ENCODE measurements at places on chromosomes 5 and 9.

GRCh38 chr5:148446611-148447010 is 62.9 kb downstream of the FBXO38 start:
- no peak overlapping the region for H3K4me3 ChIP-seq
- no peak overlapping the region for H3K27ac ChIP-seq
- H3K4me1 ChIP-seq = no peaks in the 10 kb centered on the region
- H3K27me3 ChIP-seq = no peaks in the 10 kb centered on the region
- no peak for DNase-seq

GRCh38 chr9:75666856-75667554 is 223.5 kb upstream of the PCSK5 start:
- H3K4me3 ChIP-seq = no peak overlapping the region
- peaks cover 2% of the 10 kb centered on the region for H3K27me3 ChIP-seq
- no peaks in the 10 kb centered on the region for H3K36me3 ChIP-seq
- DNase-seq = no peak
- H3K4me1 ChIP-seq = no peaks in the 10 kb centered on the region

- no peaks in the 10 kb centered on the region for H3K36me3 ChIP-seq
- DNase-seq = peak; percentile 17
- H3K4me1 ChIP-seq = peaks cover 6% of the 10 kb centered on the region
- H3K27ac ChIP-seq = no peak overlapping the region
- H3K27me3 ChIP-seq = no peaks in the 10 kb centered on the region
- H3K4me3 ChIP-seq = no peak overlapping the region
These were observed 191.9 kb upstream of the SLC27A6 start for GRCh38 chr5:128773378-128773777.

- H3K4me1 ChIP-seq = peaks cover 43% of the 10 kb centered on the region
- no peaks in the 10 kb centered on the region for H3K27me3 ChIP-seq
- peak overlapping the region; percentile 98 for H3K27ac ChIP-seq
- no peaks in the 10 kb centered on the region for H3K36me3 ChIP-seq
- DNase-seq = peak; percentile 99
These were observed 35.5 kb downstream of the OLFML2A start for GRCh38 chr9:124812441-124812876.

- H3K36me3 ChIP-seq = no peaks in the 10 kb centered on the region
- H3K27me3 ChIP-seq = no peaks in the 10 kb centered on the region
- H3K27ac ChIP-seq = no peak overlapping the region
- DNase-seq = no peak
- no peak overlapping the region for H3K4me3 ChIP-seq
These were observed 131.9 kb downstream of the CAAP1 start for GRCh38 chr9:26760675-26761074.

DNA sequence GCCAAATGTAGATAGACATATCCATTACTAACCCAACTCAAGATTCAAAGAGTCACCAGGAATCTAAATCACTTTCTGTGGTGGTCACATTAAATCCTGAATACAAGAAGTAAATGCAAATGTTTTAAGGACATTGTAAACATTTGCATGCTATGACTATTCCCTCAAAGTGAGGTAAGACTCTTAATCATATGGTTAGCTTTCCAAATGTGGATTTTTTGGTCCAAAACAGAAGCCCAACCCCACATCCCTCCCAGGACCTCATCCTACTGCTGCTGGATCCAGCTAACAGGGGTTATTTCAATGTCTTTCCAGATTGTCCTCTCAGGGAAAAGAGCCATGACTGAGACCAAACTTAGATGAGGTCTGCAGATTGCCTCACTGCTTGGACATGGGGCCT is 228.1 kb upstream of the PANK3 start:
- peak; percentile 20 for DNase-seq
- no peaks in the 10 kb centered on the region for H3K27me3 ChIP-seq
- no peaks in the 10 kb centered on the region for H3K4me1 ChIP-seq
- H3K36me3 ChIP-seq = no peaks in the 10 kb centered on the region
- H3K4me3 ChIP-seq = no peak overlapping the region

- H3K27ac ChIP-seq = peak overlapping the region; percentile 63
- H3K4me1 ChIP-seq = peaks cover 21% of the 10 kb centered on the region
- no peak for DNase-seq
- no peak overlapping the region for H3K4me3 ChIP-seq
- peaks cover 5% of the 10 kb centered on the region for H3K36me3 ChIP-seq
- H3K27me3 ChIP-seq = no peaks in the 10 kb centered on the region
These were observed 6.1 kb downstream of the PTCD2 start for GRCh38 chr5:72326306-72326649.

- no peaks in the 10 kb centered on the region for H3K27me3 ChIP-seq
- no peak overlapping the region for H3K27ac ChIP-seq
- DNase-seq = no peak
- no peak overlapping the region for H3K4me3 ChIP-seq
These were observed 30.6 kb downstream of the RORB start for GRCh38 chr9:74527718-74528117.

GRCh38 chr5:177489119-177489716 is 8.2 kb downstream of the PDLIM7 start:
- H3K36me3 ChIP-seq = peaks cover 57% of the 10 kb centered on the region
- DNase-seq = no peak
- H3K4me1 ChIP-seq = peaks cover 62% of the 10 kb centered on the region
- no peak overlapping the region for H3K27ac ChIP-seq

DNA sequence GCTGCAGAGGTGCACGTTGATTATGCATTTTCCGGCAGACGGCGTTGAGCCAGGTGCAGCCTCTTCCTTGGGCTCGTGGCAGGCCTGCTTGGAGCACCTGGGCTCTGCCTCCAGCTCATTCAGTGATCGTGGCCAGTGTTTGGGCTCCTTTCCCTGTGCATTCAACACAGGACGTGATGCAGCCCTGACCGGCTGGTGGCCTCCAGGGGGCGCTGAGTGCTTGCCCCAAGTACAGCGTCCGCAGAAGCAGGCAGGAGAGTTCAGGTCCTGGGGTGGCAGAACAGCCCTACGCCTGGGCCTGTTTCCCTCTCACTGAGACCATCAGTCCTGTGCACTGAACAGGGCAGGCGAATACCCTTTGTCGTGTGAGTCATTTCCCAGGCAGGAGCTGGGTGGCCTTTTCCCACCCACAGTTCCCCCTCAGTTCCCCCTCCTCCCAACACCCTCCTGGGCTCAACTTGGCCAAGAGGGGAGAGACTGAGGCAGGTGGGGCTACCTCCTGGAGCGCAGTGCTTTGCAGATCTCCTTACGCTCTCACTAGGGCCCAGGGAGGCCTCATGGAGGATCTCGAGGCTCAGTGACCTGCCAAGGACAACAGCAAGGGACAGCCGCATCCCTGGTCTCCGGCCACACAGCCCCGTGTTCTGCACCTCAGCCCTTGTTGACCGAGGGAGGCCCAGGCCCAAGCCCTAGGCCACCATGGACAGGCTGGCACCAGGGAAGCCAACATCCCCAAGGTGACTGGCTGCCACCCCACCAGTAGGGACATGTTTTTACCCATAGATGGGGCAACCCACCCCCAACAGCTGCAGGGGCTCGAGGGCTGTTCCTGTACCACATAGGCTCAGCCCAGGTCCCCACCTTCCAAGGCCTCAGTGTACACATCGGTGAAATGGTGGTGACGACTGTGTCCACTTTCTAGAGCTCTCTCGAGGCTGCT is 52.9 kb downstream of the LRSAM1 start:
- H3K4me3 ChIP-seq = no peak overlapping the region
- H3K4me1 ChIP-seq = peaks cover 38% of the 10 kb centered on the region
- H3K27ac ChIP-seq = peak overlapping the region; percentile 33
- peaks cover 14% of the 10 kb centered on the region for H3K36me3 ChIP-seq
- DNase-seq = peak; percentile 60

DNA sequence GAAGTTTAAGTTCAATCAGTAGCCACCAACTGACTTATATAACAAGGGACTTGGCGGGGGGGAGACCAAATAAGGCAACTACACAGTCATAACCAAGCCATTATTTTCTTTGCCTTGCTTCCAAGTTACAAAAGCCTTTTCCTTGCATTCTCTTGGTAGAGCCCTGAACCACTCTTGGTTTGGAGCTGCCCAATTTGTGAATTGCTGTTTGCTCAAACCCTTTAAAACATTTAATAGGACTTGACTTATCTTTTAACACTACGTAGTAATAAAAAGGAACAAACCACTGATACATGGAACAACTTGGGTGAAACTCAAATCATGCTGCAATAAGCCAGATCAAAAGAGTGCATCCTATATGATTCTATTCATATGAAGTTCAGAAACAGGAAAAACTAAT is 31.7 kb upstream of the MSH3 start:
- no peak overlapping the region for H3K4me3 ChIP-seq
- no peak overlapping the region for H3K27ac ChIP-seq
- H3K4me1 ChIP-seq = peaks cover 4% of the 10 kb centered on the region
- DNase-seq = no peak

DNA sequence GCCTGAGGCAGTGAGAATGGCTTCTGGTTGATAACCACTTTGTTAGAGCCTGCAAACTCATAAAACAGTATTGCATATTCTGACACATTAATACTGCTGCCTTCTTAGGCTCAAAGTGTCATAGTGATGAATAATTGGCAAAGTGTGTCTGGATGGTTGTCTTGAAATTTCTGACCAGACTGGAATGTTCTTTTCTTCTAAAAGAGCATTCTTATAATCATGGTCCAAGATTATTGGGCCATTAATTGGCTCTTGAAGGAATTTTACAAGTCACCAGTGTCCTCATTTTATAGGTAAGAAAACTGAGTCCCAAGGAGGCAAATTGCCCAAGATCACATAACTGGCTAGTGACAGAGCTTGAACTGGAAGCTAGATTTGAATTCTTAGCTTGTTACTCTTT is 111.7 kb downstream of the PCSK1 start:
- H3K27ac ChIP-seq = no peak overlapping the region
- no peaks in the 10 kb centered on the region for H3K4me1 ChIP-seq
- no peak overlapping the region for H3K4me3 ChIP-seq
- no peaks in the 10 kb centered on the region for H3K36me3 ChIP-seq

DNA sequence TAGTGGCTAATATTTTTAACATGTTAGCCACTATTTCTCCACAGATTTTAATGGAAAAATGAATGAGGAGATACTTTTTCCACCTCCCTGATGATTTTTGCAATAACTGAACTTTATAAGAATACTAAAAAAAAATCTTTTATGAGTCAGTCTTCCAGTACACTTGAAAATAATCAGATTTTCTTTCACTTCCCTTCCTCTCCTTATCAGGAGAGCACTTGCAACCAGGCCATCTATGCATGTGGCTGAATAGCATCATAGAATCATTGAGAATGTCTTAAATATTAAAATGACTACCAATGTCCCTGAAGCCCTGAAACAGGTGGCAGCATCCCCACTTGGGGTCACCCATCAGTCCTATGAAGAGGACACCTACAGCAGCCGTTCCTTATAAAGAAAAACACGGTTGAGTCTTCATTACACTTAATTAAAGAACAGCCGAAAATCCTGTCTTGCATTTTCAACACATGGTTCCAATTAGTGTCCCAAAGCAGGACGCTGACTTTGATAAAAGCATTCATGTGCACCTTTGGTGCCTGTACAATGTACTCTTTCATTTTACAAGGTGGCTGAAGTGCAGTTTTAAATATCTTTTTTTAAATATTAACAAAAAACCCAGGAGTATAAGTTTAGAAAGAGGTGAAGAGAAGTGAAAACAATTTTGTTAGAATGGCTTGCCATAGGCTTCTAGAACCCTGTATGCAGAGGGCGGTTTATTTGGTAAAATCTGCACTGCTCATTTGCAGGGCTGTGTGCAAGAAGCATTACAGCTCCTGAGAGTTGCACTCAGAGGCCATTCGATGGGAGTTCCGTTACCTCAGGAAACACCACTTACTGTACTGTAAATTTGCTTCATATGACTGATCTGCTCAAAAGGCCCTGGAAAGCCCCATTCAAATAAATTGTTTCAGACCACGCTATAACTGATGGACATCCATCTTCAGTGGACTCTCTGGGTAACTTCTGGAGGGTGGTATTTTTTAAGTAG is 106.9 kb upstream of the VCAN start:
- no peak overlapping the region for H3K27ac ChIP-seq
- DNase-seq = no peak
- H3K36me3 ChIP-seq = no peaks in the 10 kb centered on the region
- no peak overlapping the region for H3K4me3 ChIP-seq

GRCh38 chr9:34654323-34655051 is 2.5 kb downstream of the IL11RA start:
- no peak for DNase-seq
- no peak overlapping the region for H3K4me3 ChIP-seq
- peaks cover 27% of the 10 kb centered on the region for H3K4me1 ChIP-seq
- no peaks in the 10 kb centered on the region for H3K36me3 ChIP-seq
- H3K27me3 ChIP-seq = no peaks in the 10 kb centered on the region

- DNase-seq = no peak
- no peak overlapping the region for H3K4me3 ChIP-seq
- no peaks in the 10 kb centered on the region for H3K36me3 ChIP-seq
- peaks cover 3% of the 10 kb centered on the region for H3K4me1 ChIP-seq
These were observed 62.3 kb downstream of the PRDM6 start for GRCh38 chr5:123151227-123151909.

DNA sequence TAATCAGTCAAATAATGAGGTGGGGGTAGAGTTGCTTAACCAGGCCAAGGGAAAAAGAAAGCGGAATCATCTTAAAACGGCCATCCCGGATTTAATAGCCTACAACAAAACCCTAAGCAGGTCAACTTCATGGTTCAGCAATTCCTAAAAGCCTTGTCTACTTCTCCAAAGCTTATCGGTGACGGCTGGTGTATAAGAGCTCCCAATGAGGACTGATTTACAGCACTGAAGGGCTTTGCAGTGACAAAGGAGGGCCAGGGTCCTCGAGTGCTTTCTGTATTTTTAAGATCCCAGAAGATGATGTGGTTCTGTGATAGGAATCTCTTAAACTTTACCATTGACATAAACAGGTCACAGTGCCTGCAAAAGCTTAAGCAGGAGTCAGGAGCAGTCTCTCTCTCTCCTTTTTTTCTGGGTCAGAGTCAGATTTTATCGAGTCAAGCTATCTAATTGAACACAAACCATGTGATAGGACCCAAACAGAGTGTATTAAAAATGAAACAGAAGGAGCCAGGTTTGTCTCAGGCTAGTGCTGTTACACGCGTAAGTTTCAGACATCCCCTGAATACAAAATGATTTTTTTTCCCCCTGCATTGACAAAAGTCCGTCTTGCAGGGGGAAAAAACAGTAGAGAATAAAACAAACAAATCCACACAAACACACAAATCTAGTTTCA is 663.6 kb upstream of the ZNF608 start:
- H3K27me3 ChIP-seq = no peaks in the 10 kb centered on the region
- peak overlapping the region; percentile 98 for H3K27ac ChIP-seq
- DNase-seq = peak; percentile 14
- peaks cover 43% of the 10 kb centered on the region for H3K4me1 ChIP-seq

- no peak overlapping the region for H3K4me3 ChIP-seq
- DNase-seq = no peak
- no peaks in the 10 kb centered on the region for H3K36me3 ChIP-seq
- no peak overlapping the region for H3K27ac ChIP-seq
- no peaks in the 10 kb centered on the region for H3K4me1 ChIP-seq
- H3K27me3 ChIP-seq = peaks cover 10% of the 10 kb centered on the region
These were observed 132.6 kb upstream of the TBCA start for GRCh38 chr5:77908787-77909186.

All from astrocyte (in vitro differentiated cells and primary cell).